IgD-negative memory B cell (primary cell): ENCODE measurements at places on chromosomes 6 and 20. TPM values are rescaled to one million over a fixed set of nuclear protein-coding genes. Genes with fewer than 3 reads are reported as not detected.

Gene DDR1
- 4.6 TPM for polyA plus RNA-seq

Gene MYH7B
- polyA plus RNA-seq, result 0.34 TPM

Gene GSTA3
- polyA plus RNA-seq, result not detected

Gene ZSCAN23
- 0.14 TPM for polyA plus RNA-seq

Gene ZC2HC1B
- not detected for polyA plus RNA-seq

Gene RHAG
- not detected for polyA plus RNA-seq

Gene RIMS4
- polyA plus RNA-seq, result not detected

Gene MUC22
- not detected for polyA plus RNA-seq

Gene MAK
- 0.18 TPM for polyA plus RNA-seq

Gene IL20RA
- not detected for polyA plus RNA-seq

Gene NMBR
- not detected for polyA plus RNA-seq

Gene SAPCD1
- not detected for polyA plus RNA-seq

Gene ADGB
- polyA plus RNA-seq, result not detected

Gene TSPO2
- not detected for polyA plus RNA-seq

Gene IL17A
- polyA plus RNA-seq, result not detected

Gene GSTA1
- polyA plus RNA-seq, result not detected

Gene OR2B2
- polyA plus RNA-seq, result not detected

Gene ZC3H12D
- polyA plus RNA-seq, result 8.2 TPM

Gene KIAA0408
- polyA plus RNA-seq, result 0.76 TPM

Gene FRS3
- 2.9 TPM for polyA plus RNA-seq

Gene BPIFA1
- not detected for polyA plus RNA-seq

Gene DDX43
- 1.9 TPM for polyA plus RNA-seq

Gene CLVS2
- polyA plus RNA-seq, result not detected

Gene RAB44
- not detected for polyA plus RNA-seq
